ENCODE measurements at places on chromosomes 1 and 21.

DNA sequence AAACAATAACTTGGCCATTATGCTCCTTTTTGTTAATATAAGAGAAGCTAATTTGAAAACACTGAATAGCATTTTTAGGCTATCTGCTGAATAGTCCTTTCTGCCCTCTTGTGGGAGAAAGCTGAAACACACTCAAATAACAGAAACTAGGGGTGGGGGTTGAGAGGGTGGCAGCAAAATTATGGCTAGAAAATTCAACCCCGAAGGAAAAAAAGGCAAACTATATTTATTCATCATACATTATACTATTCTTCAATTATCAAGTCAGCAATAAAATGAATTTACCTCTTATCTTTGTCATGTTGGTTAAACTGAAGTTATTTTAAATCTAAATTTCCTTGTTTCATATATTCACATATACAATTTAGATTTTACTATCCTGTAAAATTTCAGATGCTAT is 255.9 kb downstream of the FAF1 start:
- no peak for DNase-seq

DNA sequence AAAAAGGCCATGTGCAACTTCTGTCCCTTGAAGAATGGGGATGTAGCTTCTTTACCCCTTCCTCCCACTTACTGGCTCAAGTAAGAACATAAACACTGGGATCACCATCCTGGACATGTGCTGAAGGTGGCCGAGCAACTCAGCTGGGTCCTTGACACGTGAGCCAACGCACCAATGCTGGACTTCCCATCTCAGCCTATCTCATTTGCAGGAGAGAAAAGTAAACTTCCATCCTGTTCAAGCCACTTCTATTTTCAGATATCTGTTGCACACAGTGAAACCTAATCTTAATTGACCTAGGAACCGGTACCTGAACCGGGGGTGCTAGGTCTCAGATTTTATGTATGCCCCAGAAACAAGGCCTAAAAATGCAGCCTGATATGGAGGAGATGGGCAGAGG is 75.3 kb downstream of the HLCS start:
- DNase-seq, result no peak

DNA sequence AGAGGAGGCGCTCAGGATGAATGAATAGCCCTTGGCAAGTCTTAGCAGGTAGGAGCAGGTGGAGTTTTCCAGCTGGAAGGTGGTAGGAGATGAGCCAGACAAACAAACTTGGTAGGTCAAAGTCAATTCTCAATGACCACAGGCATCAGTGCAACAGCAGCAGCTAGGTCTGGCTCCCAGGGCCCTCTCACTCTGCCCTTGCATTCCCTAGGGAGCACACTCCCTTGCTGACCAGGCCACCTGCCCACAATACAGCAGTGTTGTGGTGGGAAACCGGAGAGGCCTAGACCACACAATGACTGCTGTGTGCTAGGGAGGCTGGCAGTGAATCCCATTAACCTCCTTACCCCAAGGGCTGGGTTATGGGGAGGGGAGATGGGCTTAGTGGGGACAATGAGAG is 13.0 kb upstream of the PAQR6 start:
- DNase-seq, result no peak

DNA sequence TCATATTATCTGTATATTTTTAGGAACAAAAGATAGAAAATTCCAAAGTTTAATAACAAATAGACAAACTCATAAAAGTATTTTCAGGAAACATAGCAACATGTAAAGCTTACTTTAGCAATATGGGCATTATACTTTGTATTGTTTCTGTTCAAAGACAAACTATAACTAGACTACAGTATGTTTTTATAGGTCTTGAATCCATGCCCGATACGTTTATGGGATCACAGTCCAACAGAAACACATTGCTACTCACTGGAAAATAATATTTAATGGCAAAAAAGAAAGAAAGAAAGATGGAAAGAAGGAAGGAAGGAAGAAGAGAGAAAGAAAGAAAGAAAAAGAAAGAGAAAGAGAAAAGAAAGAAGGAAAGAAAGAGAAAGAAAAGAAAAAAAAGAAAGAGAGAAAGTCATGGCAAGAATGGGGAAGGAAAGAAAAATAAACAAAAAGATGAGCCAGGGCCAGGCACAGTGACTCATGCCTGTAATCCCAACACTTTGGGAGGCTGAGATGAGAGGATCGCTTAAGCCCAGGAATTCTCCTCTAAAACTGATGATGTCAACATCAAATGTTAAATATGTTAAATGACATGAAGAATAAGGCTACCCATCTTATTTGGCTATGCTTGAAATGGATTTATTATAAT is 32.7 kb downstream of the TM2D1 start:
- DNase-seq, result no peak

GRCh38 chr1:207883104-207883651 is 27.7 kb downstream of the CD34 start:
- no peak for DNase-seq

All from spleen (tissue), 13 donors.